Activated CD4-positive, alpha-beta T cell treated with anti-CD3 and anti-CD28 coated beads, Interleukin-2, amount 50 U/mL, for 24 hours (primary cell): ENCODE measurements at places on chromosomes 4 and X.

GRCh38 chrX:12975991-12976558 lies 1.2 kb downstream of the TMSB4X start:
- DNase-seq = no peak

- no peak for DNase-seq
These were observed 275.3 kb downstream of the CRLF2 start for GRCh38 chrX:936979-937769.

DNA sequence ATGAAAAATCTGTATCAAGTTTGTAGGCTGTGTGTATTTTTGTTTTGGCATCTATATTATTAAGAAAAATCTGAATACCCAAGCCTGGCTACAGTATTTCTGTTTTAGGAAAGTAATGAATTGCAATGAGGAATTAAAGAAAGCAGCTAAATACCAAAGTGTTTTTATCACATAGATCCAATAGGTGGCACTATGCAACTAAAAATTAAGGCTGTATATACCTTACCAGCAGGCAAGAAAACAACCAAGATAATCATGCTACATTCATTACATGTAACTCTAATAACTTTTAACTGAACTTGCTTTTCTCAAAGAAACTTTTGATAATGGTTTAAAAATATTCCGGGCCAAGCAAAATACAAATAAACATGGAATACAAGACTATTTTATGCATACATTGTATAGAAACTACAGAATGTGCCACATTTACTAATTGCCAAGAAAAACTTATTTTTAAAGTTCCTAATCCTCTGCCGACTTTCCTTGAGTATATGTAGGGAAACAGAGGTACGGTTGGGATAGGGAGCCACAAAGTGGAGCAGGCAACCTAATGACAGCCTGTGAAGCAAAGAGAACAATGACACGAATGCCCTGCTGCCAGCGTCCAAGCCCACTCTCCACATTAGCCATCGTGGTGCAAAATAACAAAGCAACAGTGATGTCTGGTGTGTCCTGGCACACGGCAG lies 63.7 kb downstream of the SEC24D start:
- DNase-seq = no peak

DNA sequence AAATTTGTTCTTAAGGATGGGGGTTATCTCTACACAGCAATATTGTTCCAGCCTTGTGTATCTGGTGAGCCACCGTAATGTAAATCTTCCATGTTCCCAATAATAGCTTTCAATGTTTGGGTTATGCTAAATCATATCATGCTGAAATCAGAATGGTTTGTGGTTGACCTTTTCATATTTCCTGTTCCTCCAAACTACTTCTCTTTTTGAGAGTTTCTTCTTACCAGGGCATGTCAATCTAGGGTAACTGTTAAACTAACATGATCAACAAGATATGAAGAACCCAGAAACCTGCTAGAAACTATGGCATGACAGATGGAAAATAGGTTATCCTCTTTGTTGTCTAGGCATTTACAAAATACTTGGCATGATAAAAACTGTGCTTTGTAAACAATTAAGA lies 22.0 kb downstream of the TNMD start:
- DNase-seq = no peak

DNA sequence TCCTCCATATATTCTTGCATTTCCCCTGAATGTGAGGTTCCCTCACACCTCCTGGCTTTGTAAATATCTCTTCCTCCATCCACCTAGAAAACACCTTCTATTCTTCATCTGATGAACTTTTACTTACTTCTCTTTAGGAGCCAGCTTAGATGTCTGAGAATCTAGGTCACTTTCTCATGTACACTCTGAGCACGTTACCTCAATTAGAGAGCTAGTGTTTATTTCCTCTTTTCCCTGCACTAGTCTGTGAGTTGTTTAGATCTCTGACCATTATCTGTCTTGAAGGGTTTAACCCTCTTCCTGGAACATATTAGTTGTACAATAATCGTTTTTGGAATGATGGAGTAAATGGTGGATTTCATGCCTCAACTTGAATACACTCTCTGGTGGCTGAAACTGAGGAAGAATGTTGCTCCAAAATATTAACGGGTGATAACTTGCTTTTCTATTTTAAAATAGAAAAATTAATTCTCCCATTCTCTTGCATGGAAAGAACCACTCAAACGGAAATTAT lies 8.5 kb upstream of the NEIL3 start:
- no peak for DNase-seq
